ENCODE measurements at places on chromosomes 1 and 21.

- DNase-seq, result no peak
Measured at GRCh38 chr21:33402001-33402979, 923 bp upstream of the IFNGR2 start.

GRCh38 chr1:155254714-155255242 lies 505 bp downstream of the ENTREP3 start:
- no peak for DNase-seq

DNA sequence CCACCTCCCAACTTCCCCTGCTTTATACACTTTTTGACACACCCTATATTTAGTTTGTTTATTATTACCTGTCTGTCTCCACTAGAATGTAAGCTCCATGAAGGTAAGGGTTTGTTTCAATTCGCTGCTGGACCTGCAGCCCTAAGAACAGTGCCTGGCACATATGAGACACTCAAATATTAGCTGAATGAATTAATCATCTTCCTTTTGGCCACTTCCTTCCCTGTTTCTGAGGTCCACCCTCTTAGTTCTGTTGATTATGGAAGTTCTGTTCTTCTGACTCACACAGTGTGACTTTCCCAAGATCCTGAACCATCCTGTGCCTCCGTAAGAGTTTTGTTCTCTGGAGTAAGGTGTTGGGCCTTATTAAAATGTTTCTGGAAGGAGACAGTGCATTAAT lies 40.4 kb upstream of the GJA5 start:
- DNase-seq, result no peak

- no peak for DNase-seq
Measured at GRCh38 chr1:23200883-23201282, 16.4 kb downstream of the HTR1D start.

DNA sequence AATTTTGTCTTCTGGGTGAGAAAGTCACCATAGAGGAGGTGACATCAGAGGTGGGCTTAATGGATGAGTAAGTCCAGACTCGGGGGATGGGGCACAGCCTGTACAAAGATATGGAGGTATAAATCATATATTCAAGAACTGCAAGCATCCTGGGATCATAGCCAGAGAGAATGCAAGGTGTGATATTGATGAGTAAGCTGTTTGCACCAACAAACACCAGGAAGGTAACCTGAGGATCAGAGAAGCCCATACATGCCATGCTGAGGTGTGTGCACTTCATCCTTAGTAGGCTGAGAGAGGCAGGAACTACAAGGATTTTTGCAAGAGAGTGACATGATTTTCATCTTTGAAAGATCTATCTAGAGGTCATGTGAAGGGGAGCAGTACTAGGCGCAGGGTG lies 306.4 kb downstream of the HHAT start:
- no peak for DNase-seq

- DNase-seq, result no peak
Measured at GRCh38 chr1:22754824-22755223, 44.2 kb downstream of the EPHB2 start.

Data from T-helper 9 cell (primary cell).